ENCODE measurements at places on chromosomes 7 and 10.

GRCh38 chr10:62000726-62001125 is 99.2 kb downstream of the ARID5B start:
- DNase-seq = no peak

GRCh38 chr7:18004372-18004771 is 23.3 kb downstream of the PRPS1L1 start:
- DNase-seq = no peak

DNA sequence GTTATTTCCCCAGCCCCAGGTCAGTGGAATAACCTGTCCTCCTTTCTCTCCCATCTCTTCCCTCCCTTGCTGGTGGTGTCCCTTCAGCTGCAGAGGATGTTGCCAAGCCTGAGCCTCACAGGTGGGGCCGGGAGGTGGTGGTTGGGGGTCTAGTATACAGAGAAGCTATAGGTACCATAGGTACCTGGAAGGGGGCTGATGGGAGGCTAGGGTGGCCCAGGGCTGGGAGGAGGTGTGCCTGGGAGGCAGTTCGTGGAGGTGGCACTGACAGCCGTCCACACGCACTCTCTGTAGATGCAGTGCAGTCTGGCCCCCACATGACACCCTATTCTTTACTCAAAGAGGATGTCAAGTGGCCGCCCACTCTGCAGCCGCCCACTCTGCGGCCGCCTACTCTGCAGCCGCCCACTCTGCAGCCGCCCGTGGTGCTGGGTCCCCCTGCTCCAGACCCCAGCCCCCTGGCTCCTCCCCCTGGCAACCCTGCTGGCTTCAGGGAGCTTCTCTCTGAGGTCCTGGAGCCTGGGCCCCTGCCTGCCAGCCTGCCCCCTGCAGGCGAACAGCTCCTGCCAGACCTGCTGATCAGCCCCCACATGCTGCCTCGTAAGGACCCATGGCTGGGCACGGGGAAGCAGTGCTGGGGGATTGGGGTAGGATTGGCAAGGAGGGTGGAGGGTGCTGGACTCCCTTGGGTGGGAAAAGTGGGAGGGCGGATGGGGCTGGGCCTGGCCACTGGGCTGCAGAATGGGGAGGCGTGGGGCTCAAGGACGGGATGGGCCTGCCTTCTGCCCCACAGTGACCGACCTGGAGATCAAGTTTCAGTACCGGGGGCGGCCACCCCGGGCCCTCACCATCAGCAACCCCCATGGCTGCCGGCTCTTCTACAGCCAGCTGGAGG is 9.5 kb downstream of the IRF5 start:
- DNase-seq = no peak

DNA sequence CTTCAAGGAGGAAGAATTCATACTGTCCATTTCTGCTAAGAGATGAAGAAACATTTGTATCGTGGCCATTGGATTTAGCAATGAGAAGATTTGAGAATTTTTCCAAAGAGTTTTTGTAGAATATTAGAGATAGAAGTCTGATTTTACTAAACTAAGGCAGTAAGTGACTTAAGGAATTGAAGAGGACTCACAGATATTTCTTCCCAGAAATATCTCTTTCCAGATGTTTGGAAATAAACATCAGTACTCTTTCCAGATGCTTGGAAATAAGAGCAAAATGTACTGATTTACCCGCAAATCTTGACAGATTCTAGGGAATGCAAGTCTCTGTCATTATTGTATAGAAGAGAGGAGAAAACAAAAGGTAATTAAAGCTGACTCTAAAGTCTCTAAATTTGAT is 91.3 kb downstream of the IMMP2L start:
- DNase-seq = no peak

DNA sequence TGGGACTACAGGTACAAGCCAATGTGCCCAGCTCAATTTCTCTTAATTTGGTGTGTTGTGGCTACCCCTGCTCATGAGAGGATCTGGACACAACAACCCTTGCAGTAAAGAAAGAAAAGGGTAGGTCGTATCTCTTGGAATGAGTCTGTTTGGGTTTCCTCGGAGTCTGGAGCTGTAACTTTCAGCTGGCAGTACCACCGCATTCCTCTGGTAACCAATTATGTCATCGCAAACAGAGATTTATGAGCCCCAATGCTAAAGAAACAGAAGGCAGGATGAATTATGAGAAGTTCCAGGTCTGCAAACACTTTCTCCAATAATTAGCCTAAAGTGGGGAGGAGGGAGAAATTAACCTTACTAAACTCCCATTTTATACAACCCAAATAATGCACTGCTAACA is 186.6 kb upstream of the NRP1 start:
- DNase-seq = no peak

GRCh38 chr10:49177391-49178355 is 10.5 kb downstream of the TMEM273 start:
- no peak for DNase-seq

GRCh38 chr7:25239888-25240287 is 11.6 kb upstream of the NPVF start:
- DNase-seq = no peak

GRCh38 chr7:27277628-27278027 is 35.0 kb downstream of the EVX1 start:
- no peak for DNase-seq

DNA sequence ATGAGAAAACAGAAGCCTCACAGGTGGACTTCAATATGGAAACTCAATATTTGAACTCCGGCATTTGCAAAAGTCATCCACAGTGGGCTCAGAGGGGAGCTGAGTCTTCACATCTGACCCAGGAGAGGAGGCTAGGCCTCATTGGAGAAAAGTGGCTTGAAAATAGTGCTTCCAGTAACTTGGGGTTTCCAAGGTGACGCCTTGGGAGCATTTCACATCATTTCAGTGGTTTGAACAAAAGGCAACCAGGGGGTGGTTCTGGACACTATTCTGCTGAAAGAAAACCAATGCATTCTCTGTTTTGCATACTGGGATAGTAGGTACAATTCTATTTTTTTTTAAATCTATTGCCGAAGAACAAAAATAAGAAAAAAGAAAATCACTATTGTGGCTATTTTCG is 599.2 kb upstream of the POM121L12 start:
- DNase-seq = no peak

GRCh38 chr7:115724400-115725056 is 306.0 kb downstream of the TFEC start:
- no peak for DNase-seq

DNA sequence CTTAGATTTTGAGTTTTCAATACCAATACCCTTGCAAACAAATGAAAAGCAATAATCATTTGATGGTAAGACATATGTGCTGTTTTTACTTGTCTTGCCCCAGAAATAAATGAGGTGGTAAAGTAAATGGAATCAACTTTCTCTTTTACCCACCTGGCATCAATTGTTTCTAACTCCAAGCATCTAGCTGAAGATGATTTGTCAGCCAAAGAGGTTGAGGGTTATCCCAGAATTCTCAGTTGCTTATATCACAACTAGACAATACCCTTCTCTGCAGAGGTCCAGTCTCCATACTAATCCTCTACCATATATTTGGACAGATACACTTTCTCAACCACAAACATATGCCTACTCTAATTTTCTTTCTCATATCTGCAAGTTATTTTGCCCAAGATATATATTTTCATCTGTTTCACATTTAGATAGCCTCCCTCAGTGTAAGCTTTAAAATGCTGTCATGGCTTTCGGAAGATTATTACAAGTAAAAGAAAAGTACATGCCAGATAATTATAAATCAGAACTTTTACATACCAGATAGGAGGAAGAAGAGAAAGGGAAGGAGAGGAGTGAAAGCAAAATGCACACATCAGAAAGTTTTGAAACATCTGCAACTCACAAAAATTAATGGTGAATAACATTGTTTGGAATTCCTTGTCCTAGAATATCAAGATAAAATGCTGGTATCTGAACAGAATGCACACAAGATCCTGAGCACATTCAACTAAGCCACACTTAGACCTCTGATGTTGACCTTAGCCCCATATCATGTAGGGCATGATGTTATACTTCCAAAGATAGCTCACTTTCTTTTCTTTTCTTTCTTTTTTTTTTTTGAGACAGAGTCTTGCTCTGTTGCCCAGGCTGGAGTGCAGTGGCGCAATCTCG is 146.6 kb downstream of the REEP3 start:
- DNase-seq = no peak

DNA sequence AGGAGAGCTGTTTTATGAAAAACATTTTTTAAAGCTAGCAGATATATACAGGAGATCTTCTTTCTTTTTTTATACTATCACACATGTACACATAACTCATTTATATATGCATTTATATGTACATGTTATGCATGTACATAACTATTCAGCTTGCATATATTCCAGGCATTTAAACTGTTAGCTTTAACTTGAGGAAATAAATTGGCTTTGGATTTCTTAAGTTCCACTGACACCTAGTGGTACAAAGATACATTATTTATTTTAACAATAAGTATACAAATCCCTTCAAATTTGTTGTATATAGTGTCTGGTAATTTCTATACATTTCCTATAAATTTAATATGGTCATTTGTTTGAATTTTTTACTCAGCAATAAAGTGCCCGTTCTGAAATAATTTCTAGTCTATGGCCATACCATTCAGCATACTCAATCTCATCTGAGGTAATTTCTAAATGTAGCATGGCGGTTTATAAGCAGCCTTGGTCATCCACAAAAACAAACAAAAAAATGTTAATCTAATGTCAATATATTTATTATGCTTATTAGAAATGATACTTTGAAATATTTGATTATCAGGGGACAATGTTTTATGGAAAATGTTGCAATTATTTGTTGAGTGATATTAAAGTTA is 11.6 kb downstream of the ZDHHC6 start:
- DNase-seq = no peak

GRCh38 chr7:75599244-75599781 is 107.2 kb downstream of the SPDYE5 start:
- peak; percentile 96 for DNase-seq

- DNase-seq = no peak
Measured at GRCh38 chr7:4837803-4838625, 23.8 kb downstream of the PAPOLB start.

- DNase-seq = no peak
Measured at GRCh38 chr10:131907679-131908078, 6.9 kb downstream of the PPP2R2D start.

DNA sequence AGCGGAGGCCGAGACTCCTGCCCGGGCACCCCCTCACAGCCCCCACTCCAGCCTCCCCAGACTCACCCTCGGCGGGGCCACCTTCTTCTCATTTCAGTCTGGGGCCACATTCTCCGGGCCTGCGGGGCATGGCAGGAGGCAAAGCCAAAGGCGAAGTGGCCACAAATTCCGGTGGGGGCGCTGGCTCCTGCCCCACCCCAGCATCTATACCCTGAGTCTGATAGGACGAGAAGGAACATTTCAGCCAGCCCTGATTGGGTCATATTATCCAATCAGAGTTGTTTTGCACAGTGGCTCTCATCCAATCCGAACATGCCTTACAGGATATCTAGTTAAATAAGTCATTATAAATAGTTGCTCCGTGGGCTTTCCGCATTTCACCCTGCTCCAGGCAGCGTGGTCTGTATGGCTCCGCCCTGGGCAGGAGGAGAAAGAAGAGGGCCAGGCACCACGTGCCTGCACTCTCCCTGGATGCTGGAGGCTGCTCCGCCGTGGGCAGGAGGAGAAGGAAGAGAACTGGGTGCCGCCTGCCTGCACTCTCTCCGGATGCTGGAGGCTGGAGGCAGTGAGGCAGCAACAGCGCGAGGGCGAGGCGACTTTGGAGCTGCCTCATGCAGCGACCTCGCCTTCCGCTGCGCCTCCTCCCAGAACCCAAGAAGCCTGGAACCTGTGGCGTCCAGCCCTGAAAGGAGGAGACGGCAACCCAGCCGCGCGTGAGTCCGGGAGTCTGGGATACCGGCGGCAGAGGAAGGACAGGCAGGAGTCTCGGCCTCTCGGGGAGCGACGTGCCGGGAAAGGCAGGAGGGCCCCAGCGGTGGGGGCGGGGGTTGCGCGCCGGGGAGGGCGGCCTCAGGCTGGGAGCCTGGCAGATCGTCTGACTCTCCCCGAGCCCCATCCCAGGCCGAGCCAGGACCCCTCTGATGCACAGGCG is 162.9 kb downstream of the ZNF33B start:
- DNase-seq = no peak

GRCh38 chr7:101746314-101746713 is 71.1 kb upstream of the CUX1 start:
- no peak for DNase-seq

- no peak for DNase-seq
Measured at GRCh38 chr7:102248081-102248455, 38.6 kb upstream of the SH2B2 start.

GRCh38 chr10:85379338-85379737 is 987.3 kb downstream of the GRID1 start:
- DNase-seq = no peak

DNA sequence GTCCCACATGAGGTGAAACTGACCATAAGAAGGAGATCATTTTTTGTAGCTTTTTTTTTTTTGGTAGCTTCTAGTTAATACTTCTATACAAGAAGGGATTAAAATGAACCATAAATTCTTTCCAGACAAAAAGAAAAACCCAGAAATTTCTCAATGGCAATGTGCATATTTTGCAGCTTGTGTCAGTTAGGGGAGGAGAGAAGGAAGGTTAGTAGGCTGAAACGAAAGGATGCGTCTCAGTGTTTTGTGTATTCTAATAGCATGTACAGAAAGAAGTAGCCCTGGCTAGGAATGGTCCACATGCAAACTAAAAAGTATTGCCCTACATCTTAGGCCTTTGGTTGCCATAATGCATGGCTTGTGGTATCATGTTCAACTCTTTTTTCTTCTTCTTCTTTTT is 90.6 kb downstream of the CACNB2 start:
- no peak for DNase-seq

GRCh38 chr7:48959676-48960075 is 35.3 kb downstream of the CDC14C start:
- no peak for DNase-seq

GRCh38 chr7:2154831-2155230 is 77.9 kb downstream of the MAD1L1 start:
- DNase-seq = no peak

GRCh38 chr10:100802607-100803006 is 57.2 kb downstream of the PAX2 start:
- no peak for DNase-seq

- DNase-seq = no peak
Measured at GRCh38 chr10:5199398-5199797, 2.8 kb downstream of the AKR1C4 start.

GRCh38 chr10:119024882-119025281 is 4.6 kb upstream of the NANOS1 start:
- DNase-seq = no peak

GRCh38 chr7:64733550-64734240 is 60.5 kb upstream of the ZNF138 start:
- DNase-seq = no peak

DNA sequence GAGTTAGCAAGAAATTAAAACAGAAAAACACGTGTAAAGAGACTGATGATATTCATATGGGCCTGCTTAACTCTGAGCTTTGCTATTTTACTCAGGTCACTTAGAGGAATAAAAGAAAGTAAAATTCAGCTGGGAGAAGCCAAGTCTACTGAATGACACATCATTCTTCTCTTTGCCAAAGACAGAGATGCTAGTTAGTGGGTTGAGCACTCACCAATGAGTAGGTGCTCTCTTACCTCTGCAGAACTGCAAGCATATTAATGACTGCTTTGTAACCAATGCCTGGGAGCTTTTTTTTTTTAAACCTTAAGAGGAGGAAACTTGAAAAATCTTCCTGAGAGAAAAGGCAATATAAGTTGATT is 44.8 kb upstream of the BAMBI start:
- DNase-seq = no peak

GRCh38 chr7:70374772-70375533 is 757.0 kb upstream of the GALNT17 start:
- no peak for DNase-seq

- DNase-seq = no peak
Measured at GRCh38 chr10:123427165-123427786, 238.9 kb upstream of the GPR26 start.

GRCh38 chr7:24141874-24142509 is 142.0 kb upstream of the NPY start:
- no peak for DNase-seq

- no peak for DNase-seq
Measured at GRCh38 chr10:25392132-25392531, 217.3 kb downstream of the GPR158 start.

Measured in anterior cingulate cortex (tissue), 58 donors.